ENCODE measurements at places on chromosomes 6 and 20.

GRCh38 chr6:126539022-126539421 lies 199.1 kb downstream of the CENPW start:
- peak; percentile 42 for DNase-seq

GRCh38 chr6:72413884-72414283 lies 208.0 kb upstream of the KCNQ5 start:
- DNase-seq = no peak

DNA sequence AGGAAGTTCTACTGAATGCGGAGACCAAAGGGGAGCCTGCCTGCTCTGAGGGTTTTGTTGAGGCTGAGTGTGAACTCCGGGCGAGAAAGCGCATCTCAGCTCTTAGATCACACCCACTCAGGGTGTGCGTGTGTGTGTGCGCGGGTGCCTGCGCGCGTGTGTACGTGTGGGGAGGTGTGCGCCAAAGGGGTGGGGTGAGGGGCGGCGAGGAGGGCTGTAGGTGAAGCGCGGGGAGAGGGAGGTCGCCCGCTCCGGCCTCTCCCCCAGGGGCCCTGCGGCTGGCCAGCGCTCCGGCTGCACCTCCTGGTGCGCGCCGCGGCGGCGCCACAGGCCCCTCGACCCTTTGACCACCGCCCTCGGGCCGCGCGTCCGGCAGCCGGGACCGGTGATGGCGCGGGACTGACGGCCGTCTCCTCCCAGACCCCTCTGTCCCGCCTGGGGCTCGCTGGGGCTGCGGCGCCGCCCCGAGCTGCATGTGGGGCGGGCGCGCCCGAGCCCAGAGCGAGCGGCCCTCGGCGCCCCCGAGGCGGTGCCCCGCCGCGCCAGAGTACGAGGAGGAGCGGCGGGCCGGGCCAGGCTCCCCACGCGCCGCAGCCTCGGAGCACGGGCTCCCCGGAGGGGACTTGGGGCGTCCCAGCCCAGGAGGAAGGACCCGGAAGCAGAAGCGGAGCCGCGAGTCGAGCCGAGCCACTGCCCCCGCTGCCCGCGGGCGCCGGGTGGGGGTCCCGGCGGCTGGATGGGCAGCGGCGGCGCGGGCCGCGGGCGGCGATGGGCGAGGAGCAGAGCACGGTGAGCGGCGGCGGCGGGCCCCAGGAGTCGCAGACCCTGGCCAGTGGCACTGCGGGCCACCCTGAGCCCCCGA lies at the start of gene RNF217:
RNF217 (plus strand) TSS at position 661 of the 862 bp plus-strand sequence; CDS start at position 769, 108 bp downstream.
- DNase-seq = no peak

DNA sequence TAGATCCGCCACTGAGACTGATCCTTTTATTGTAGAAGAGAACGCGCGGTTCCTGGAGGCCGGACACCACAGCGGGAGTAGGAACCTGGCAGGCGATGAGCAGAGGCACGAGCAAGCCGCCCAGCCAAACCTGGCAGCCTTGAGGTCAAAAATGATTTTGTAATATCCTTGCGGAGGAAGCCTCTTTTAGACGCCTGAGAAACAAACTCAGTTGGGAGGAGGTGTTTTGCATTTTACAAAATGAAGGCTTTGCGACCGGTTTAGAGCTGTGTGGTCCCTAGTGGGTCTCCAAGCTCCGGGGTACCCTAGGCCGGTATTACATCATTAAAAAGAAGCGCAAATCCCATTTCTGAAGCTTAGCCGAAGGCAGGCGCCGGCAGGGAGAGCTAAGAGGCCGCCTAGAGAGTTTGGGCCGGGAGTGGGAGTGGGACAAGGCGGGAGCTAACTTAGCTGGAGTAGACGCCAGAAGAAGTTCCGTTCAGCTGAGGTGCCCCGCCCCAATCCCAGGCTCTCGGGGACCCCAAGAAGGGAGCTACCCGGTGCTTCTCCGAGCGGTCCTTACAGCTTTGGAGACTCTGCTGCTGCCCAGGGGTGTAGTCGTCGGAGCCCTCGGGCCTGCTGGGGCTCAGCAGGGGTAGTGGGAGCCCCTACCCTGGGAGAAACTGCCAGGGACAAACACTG lies 1.9 kb upstream of the TBX18 start:
- no peak for DNase-seq

DNA sequence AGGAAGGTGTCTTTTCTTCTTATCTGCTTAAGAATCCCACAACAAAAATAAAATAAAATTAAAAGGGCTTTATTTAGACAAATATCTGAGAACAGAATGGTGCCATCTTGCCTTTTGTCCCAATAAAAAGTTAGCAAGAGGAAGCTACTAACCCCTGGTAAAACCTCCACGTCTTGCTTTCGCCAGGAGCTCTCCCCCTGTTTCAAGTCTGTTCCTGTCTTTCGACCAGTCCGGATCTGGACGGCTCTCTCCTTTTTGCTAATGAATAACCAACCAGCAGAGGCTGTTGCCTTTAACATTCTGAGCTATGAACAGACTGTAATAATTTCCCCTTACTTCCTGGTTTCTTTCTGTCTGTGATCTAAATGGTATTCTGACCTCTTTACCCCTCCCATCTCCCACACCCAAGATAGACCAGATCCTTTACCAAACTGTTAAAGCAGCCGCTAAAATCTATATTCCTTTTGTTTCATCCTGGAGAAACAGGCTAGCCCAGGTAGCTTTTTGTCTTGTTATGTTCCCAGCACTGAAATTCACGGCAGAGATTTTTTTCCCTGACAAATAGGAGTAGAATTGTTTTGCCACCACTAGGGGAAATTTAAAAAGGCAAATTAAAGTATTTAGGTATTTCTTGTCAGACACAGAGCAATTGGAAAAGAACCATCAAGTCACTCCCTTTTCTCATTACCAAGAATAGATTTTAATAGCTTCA lies at the start of gene FRK:
FRK (minus strand) TSS at position 320 of the 712 bp plus-strand sequence. CDS start 580 bp downstream, outside the sequence.
- no peak for DNase-seq

GRCh38 chr20:48156951-48157700 lies 371.8 kb upstream of the SULF2 start:
- DNase-seq = no peak

DNA sequence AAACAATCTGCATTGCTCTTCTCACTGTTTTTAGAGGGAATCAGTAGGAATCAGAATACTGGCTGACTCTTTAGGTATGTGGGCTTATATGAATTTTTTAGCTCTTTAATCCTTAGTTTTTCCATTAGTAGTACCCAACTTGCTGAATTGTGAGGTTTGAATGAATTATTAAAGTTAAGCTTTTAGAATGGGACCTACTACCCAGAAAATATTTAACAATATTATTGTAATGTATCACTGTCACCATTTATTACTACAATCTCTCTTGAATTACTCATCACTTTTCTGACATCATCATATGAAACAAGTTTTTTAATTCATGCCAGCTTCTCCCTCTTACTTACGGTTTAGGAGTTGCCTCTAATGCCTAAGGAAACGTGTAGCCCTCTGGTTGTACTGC lies 212.7 kb downstream of the BCKDHB start:
- DNase-seq = no peak

DNA sequence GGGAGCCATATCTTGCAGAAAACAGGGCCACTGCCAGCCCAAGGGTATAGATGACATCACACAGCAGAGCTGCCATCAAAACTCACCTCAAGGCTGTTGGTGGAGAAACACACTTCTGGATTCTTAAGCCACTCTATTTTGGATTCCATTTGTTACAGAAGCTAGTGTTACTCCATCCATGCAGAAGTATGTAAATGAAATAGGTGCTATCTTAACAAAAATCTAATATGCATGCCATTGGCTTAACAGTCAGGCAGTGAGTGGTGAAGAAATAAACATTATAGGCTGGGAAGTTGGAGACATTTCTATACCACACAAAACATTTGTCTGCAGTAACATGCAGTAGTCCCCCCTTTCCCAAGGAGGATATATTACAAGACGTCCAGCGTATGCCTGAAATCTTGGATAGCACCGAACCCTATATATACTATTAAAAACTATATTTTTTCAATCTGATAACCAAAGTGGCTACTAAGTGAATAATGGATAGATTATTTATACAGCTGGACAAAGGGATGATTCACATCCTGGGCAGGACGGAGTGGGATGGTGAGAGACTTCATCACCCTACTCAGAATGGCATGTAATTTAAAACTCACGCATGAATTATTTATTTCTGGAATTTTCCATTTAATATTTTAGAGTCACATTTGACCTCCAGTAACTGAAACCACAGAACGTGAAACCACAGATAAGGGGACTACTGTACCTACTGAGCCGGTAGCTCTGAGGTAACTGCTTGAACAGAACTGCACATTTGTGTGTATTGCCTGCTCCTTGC lies 160.0 kb upstream of the PLN start:
- peak; percentile 76 for DNase-seq

DNA sequence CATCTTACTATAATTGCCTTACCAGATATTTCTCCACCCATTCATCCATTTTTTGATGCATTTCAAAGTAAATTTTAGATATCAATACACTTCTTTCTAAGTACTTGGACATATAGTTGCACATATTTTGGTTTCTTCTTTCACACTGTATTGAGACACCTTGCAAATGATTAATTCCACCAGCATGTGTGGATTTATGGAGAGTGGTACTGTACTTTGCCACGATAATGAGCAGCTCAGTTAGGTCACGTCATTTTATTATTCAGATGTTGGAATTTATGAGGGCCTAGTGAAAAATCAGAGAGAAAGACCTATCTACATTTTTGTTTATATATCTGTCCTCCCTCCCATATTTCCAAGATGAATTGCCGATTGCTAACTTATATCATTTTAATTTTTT lies 5.3 kb downstream of the NFYA start:
- no peak for DNase-seq

DNA sequence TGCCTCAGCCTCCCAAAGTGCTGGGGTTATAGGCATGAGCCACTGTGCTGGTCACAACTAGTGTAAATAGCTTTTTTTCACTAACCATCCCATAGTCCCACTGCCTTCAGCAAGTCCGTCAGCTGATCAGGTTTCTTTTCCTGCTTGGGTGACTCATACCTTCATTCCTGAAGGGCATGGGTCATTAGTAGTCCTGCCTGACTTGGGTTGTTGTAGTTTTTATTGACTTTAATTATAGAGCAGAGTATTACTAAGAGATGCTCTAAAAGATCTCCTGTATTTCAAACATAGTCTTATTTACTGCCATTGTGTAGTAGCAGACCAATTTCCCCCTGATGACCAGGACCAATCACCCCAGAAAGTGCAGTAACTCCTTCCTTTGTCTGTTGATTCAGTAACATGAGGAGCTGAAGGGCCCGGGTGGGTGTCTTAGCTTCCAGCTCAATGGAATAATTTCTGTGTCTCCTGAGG lies 25.8 kb downstream of the HLA-C start:
- peak; percentile 67 for DNase-seq

DNA sequence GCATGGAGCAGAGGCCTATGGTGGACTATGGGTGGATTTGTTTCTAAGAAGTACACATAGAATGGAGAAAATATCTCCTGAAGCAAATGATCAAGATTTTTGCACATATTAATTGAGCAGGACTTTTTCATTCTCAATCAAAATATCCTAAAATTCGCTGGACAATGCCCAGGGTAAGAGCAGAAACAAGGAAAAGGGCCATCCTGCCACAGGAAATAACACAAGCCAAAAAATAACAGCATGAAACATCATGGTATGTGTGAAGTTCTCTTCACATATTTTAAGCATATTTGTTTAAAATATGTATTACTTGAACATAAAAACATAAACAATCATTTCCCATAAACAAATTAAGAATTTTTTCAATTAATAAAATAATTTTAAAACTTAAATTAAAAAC lies 868.9 kb downstream of the EPHA7 start:
- DNase-seq = no peak

GRCh38 chr20:44183282-44183681 lies 3.7 kb downstream of the JPH2 start:
- DNase-seq = no peak

DNA sequence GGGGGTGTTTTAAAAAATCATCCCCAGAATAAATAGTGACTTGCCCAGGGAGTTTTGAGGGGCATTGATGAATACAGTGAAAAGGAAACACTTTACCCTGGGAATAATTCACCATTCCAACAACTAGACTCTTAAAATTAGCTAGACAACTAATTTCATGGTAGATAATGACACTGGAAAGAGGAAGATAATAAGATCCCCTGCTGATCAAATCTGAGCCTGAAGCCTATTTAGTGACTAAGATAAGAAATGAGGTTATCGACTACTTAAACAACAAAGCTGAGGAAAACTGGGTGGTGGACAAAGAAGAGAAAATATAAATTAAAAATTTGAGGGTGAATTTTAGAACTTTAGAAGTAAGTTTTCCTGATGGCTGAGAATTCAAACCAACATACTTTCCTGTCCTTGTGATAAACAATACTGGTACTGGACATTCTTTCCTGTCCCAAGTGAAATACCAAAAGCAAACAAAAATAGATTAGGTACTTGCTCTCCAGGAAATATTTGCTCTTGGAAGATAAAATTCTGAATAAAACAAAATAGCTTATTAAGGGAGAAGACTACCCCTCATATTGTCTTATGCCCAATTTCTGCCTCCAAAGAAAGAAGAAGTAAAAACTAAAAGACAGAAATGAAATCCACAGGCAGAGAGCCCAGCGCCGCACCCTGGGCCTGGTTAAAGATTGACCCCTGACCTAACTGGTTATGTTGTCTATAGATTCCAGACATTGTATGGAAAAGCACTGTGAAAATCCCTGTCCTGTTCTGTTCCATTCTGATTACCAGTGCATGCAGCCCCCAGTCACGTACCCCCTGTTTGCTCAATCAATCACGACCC lies 64.0 kb upstream of the ADGRF4 start:
- no peak for DNase-seq

DNA sequence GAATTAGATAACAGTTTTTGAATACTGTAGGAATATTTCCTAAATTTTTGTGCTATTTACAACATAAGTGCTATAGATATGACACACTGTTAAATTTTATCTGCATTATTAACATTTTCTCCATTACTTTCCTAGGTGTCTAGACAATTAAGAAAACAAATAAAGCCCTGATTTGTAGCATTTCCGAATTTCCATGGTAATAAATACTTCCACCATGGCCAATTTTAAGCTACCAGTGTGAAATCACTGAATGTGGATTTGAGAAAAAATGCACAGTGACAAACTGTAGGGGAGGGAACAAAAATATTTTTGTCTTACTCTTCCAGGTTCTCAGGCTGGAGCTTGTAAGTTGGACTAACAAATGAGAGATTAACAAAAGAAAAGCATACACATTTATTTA lies 27.9 kb downstream of the LIN28B start:
- DNase-seq = no peak

DNA sequence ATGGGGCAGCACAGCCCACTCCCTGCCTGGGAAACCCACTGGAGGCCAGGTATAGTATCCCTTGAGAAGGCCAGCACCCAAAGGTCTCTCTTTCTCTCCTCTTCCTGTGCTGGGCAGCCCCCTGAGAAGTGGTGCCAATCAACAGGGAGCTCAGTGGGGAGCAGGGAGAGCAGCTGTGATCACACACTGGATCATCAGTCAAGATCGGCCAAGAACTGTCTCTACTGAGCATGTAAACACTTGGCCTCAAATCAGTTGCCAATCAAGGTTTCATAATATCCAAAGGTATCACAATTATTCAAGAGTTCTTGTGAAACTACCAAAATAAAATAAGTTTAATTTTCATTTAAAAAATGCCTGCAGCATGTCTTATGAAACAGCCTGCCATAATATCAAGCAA lies 18.8 kb downstream of the MRPL14 start:
- no peak for DNase-seq

DNA sequence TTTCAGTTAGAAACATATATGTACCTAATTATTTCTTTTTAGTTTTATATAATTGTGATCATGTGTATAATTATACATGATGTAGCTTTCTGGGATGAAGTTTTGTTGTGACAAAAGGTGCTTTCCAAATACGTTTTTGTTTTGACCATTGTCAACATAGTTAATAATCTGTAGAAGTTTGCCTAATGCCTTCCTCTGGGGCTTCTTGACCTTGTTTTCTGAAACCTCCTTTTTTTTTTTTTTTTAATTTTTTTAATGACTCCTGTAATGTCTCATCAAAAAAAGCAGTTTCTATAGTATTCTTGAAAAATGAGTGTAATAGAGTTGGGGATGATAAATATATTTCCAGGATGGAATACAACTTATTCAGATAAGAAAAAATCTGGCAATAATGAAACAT lies 434.7 kb upstream of the SOX4 start:
- DNase-seq = no peak
